Stromal cell of bone marrow (primary cell): ENCODE measurements at places on chromosomes 13 and 19.

- DNase-seq: no peak
Measured at GRCh38 chr19:47381653-47382279, 32.7 kb downstream of the DHX34 start.

DNA sequence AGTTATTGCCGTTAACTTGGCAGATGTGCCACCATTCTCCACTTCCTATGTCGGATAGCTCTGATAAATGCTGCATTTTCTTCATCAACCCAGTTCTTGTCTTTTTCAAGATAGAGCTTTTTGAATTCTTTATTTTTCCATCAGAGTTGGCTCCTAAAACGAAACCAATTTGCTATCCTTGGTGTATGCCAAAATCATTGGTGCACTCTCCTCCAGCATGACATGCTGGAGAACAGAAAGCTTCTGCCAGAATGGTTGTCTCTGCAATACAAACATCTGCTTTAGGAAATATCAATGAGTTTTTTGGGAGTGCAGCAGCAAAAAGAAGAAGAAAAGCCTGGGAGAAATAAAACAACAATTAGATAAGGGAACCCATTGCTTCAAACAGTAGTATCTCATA, 124.2 kb downstream of the CDK8 start:
- DNase-seq: no peak

DNA sequence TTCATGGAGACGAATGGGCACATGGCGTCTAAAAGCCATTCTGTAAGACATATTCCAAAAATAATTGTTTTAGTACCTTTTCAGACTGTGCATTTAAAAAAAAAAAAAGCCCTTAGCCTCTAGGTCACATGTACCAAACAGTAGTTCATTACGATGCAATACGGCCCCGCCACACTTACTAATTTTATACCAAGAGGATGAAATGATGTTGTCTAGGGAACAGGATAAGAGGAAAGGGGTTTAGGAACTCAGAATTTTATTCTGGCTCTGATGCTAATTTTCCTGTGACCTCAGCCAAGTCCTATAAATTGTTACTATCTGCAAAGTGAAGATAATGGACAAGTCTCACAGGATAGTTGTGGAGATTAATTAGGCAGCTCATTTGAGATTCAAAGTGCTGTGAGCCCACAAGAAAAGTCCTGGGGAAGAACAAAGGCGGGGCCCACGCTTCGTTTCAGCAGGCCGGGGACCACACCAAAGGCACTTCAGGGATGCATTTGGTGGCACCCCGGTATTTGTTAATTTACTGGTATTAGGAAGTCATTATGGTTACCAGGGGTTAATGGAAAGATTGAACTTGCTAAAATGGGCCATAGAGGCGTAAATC, 511.1 kb downstream of the IRS2 start:
- no peak for DNase-seq

DNA sequence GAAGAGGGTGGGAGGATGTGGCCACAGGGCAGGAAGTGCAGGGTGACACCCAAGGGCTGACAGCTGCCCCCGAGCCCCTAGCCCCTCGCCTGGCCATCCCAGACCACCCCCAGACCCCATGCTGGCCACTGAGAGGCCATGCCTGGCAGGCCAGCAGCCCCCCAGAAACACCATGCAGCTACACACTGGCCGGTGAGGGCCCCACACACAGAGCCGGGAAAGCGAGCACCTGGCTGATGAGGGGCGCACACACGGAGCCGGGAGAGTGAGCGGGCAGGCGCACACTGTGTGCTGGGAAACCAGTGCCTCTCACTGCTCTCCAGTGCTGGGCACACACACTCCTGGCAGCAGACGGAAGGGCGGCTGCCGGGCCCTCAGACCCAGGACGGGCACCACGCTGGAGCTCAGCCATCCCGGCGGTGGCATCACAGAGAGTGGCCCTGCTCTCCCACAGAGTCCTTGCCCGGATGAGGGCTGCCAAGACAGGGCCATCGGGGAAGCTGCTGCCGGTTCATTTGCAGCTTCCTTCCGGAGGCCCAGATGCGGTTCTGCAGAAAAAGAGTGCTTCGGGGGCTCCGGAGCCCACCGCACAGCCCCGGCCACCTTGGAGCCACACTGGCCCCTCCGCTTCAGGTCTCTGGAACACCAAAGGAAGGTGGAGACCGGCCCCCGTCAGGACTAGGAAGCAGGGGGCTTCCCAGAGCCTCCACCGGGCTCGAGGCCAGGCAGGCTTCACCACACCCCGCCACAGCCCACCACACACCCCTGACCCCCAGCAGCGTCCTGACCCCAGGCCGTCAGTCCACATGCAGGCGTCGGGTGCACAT, 76.4 kb downstream of the SPACA7 start:
- no peak for DNase-seq

DNA sequence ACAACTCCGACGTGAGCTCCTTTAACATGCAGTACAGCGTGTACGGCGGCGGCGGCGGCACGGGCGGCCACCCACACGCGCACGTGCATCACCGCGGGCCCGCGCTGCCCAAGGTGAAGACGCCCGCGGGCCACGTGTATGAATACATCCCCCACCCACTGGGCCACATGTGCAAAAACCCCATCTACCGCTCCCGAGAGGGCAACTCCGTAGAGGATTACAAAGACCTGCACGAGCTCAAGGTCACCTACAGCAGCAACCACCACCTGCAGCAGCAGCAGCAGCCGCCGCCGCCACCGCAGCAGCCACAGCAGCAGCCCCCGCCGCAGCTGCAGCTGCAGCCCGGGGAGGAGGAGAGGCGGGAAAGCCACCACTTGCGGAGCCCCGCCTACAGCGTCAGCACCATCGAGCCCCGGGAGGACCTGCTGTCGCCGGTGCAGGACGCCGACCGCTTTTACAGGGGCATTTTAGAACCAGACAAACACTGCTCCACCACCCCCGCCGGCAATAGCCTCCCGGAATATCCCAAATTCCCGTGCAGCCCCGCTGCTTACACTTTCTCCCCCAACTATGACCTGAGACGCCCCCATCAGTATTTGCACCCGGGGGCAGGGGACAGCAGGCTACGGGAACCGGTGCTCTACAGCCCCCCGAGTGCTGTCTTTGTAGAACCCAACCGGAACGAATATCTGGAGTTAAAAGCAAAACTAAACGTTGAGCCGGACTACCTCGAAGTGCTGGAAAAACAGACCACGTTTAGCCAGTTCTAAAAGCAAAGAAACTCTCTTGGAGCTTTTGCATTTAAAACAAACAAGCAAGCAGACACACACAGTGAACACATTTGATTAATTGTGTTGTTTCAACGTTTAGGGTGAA, 6.6 kb downstream of the SLITRK5 start:
- DNase-seq: no peak

- no peak for DNase-seq
Measured at GRCh38 chr19:42076380-42076944, 496 bp downstream of the ZNF574 start.

GRCh38 chr13:90950160-90950559, 397.3 kb upstream of the MIR17HG start:
- no peak for DNase-seq

- DNase-seq: no peak
Measured at GRCh38 chr13:113861433-113862030, 2.3 kb downstream of the GAS6 start.

DNA sequence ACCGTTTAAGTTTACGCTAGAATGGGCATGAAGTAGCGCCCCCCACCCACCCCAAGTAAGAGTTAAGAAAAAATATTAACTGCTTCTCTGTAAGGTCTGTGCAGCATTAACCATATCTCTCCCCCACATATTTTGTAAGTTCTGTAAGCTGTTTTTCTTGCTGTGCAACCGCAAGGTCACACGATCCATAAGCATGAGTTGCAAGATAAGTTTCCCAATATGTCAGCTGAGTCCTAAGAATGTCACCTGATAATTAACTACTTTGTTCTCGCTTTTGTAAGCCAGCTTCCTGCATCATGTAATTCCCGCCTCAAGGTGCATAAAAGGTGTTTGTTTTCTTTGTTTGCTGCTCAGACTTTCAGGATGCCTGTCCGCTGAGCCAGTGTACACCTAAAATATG, 187.0 kb downstream of the MYO16 start:
- no peak for DNase-seq

DNA sequence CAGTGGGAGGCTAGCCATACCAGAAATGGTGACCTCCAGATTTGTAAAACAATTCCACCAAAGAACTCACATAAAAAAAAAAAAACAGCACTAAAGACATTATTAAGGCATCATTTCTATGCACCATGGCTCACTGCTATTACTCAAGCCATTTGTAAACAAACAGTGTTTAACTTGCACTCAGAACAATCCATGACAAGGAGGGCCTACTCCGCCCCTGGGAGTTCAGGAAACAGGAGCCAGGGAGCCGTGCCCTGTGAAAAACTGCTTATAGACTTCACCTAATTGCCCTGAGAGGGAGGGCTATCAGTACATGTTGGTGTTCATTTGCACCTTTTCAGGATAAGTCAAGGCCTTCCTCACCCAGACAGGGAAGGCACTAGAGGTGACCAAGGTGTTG, 103.2 kb downstream of the ZNF429 start:
- no peak for DNase-seq
